ENCODE measurements at places on chromosomes 1 and 21.
A peak's percentile ranks its signal among the peaks of the same experiment; 100 is the strongest.

DNA sequence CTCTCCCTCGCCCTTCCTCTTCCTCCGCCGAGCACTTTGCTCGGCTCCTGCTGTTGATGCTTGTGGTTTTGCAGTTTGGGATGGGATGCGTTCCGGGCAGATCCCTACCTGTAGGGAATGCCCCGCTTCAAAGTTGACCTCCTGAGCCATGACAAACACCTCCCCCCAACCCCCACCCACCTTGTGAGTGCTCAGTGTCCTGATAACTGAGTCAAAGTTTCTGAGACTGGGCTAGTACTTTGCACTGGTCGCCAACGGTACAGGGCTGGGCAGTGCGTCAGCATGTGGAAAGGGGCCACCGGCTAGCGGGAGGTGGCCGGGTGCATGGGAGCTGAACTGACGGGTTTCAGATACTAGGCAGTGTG is 771 bp downstream of the RABGAP1L start:
- DNase-seq, result no peak

GRCh38 chr1:39653546-39654031 is 14.1 kb upstream of the HEYL start:
- DNase-seq, result no peak

DNA sequence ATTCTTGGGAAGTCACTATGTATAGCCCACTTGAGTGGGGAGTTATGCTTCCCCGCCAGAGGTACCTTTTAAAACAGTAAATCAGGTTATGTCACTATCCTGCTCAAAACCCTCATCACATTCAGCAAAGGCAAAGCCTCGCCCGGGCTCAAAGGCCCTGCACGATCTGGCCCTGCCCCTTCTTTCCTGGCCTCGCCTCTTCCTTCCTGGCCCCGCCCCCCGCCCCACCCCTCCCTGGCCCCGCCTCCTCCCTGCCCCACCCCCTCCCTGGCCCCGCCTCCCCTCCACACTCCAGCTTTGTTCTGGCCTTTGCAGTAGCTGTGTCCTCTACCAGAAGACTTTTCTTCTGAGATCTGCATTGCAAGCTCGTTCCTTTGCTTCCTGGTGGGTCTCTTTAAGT is 6.6 kb downstream of the LDLRAD2 start:
- DNase-seq, result peak; percentile 75

DNA sequence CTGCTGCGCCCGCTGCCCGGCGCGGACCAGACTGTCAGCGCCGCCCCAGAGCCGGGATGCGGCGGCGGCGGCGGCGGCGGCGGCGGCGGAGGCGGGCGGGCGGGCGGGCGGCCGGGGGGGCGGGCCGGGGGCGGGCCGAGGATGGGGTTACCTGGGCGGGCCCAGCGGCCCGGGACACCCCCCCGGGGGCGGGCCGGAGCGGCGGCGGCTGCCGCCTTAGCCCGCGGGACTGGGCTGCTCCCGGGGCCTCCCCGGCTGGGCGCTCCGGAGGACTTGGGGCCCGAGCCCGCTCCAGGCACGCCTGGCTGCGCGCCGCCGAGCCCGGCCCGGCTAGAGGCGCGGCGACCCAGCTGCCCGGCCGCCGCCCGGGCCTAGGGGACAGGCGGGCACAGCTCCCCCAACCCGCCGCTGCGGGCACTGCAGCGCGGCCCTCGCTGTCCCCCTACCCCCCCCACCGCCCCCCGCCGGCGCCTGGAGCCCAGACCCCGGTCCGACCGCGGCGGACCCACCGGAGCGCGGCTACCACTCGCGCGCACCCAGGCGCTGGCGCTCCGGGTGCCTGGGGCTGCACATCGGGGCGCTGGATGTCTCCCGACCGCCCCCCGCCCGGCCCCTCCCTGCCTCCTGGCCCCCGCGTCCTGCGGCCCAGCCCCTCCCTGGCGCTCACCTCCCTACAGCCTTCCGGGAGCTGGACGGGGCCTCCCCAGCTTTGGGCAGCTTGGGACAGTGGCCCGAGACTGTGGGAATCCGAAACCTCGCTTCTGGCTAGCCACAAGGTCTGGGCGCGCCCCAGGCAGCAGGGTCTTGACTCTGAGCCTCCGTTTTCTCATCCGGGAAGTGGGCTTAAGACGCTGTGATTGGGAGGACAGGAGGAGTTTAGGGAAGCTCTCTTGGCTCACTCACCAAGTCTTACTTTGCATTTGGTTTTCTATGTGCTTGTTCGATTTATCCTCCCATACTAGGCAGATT is at the start of gene WNT4:
Gene WNT4, minus strand, starts transcription at position 33 of the 969 bp plus-strand sequence. CDS start 175 bp downstream, outside the sequence.
- peak; percentile 80 for DNase-seq

DNA sequence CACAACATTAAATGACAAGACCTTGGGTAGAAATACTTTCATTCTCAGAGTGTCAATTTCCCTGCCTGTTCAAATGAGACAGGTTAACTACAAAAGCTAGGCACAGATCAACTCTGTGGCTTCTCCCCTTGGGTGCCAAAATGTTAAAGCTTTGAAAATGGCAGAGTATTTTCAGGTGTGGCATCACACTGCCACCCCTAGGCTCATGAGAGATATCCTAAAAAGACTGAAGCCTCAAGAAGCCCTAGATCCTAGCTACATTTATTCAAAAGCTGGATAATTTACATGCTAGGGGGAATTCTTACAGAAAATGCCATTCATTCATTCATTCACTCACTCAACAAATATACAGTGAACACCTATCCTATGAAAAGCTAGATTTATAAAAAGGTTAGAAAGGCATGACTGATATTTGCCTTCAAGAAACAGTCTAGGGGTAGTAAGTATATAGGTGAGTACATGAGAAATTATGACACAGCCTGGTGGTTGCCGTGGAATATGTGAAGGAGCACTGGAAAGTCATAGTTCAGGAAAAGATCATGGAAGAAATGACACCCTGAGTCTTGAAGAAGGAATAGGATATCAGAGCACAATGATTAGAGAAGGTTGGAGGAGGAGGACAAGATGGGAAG is 15.9 kb upstream of the RAB4A start:
- DNase-seq, result no peak

DNA sequence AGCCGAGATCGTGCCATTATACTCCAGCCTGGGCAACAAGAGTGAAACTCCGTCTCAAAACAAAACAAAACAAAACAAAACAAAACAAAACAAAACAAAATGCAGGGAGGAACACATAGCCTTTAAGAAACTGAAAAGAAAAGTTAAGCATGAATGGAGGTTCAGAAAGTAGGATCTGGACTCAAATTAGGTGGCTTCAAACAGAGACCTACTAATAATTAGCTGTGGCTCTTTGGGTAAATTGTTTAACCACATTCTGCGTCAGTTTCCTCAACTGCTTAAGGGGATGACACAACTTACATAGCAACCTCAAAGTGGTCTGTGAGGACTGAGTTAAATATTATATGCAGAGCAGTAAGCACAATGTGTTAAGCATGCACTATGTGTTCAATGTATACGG is 458.2 kb downstream of the ADGRL2 start:
- DNase-seq, result no peak

GRCh38 chr1:47839433-47839760 is 157.8 kb downstream of the TRABD2B start:
- DNase-seq, result no peak

- no peak for DNase-seq
Observed at GRCh38 chr21:36691555-36692041, 7.3 kb upstream of the SIM2 start.

DNA sequence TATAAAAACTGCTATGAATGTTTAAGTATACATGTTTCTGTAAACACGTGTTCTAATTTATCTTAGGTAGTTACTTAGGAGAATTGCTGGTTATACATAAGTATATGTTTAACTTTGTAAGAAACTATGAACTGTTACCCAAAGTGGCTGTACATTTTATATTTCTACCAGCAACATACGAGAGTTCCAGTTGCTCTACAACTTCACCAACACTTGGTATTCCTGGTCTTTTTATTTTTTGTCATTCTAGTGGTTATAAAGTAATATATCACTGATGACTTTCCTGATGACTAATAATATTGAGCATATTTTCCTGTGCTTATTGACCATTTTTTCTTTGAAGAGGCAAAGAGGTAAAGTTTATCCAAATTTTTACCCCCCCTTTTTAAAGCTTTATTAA is 76.0 kb downstream of the KIAA0319L start:
- no peak for DNase-seq

DNA sequence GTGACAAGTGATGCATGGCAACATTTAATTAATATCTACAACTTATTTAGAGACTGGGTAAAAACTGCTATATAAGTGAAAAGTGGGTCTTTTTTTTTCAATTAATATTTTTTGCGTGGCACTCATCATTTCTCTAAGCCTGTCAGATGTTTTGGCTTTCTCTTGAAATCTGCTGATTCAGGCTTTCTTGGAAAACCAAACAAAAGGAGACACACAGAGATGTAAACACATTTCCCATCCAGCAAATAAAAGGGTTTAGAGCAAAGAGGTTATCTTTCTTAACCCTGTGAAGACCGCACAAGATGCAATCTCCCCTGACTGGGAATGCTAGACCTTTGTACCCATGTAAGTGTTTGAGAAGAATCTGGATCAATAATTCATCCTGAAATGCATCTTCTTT is 48.7 kb upstream of the PLXNA2 start:
- DNase-seq, result no peak

GRCh38 chr21:26655460-26655859 is 82.4 kb upstream of the CYYR1 start:
- no peak for DNase-seq

- DNase-seq, result no peak
Observed at GRCh38 chr1:214228976-214229375, 52.0 kb upstream of the SMYD2 start.

GRCh38 chr1:159884296-159884695 is 15.7 kb downstream of the CFAP45 start:
- no peak for DNase-seq

GRCh38 chr1:37919277-37919676 is 27.6 kb downstream of the INPP5B start:
- DNase-seq, result no peak

- DNase-seq, result no peak
Observed at GRCh38 chr1:204728045-204728444, 42.5 kb upstream of the LRRN2 start.

- DNase-seq, result no peak
Observed at GRCh38 chr1:167210966-167211674, 9.6 kb upstream of the POU2F1 start.
